Tibial nerve (tissue), 4 donors: ENCODE measurements at places on chromosomes 13 and 19. TPM values are rescaled to one million over a fixed set of nuclear protein-coding genes. Genes with fewer than 3 reads are reported as not detected.
A peak's percentile ranks its signal among the peaks of the same experiment; 100 is the strongest.

The CATSPERD gene
- not detected for total RNA-seq

DNA sequence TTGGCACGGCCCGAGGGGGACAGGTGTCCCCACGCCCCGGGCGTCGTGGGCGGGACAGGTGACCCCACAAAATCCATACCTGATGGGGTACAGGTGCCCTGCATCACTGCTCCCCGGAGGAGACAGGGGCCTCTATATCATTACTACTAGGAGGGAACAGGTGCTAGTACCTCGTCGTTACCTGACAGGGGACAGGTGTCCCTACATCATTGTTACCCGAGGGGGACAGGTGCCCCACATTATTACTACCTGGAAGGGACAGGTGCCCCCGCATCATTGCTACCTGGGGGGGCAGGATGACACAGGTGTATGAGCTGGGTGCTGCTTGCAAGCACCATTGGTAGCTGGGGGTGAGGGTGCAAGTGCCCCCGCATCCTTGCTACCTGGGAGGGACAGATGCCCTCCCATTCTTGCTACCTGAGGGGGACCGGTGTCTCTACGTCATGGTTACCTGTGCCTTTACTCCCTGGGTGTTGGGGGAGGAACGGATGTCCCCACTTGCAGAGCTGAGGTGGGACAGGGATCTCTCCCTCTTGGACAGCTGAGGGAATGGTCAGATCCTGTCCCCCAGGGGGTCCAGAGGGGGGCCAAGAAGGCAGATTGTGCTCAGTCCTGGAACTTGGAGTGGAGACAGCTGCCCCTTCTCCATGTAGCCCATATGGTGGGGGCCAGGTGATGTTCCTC, 620 bp downstream of the CRTC1 start:
- no peaks in the 10 kb centered on the region for H3K36me3 ChIP-seq
- DNase-seq: no peak
- H3K27ac ChIP-seq: peak overlapping the region; percentile 67

DNA sequence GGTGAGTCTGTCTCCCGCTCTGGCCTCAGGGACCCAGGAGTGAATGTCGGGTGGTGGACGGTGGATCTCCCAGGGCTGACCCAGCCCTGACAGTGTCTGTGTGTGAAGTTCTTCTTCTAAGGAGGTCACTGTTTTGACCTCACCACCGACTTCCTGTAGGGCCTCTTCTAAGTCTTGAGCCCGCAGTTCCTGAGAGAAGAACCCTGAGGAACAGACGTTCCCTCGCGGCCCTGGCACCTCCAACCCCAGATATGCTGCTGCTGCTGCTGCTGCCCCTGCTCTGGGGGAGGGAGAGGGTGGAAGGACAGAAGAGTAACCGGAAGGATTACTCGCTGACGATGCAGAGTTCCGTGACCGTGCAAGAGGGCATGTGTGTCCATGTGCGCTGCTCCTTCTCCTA, at the start of gene SIGLEC7:
TSS of gene SIGLEC7 (plus strand) at position 183 of the 400 bp plus-strand sequence. CDS start at position 252, 69 bp downstream.
- H3K27me3 ChIP-seq: no peaks in the 10 kb centered on the region
- H3K4me1 ChIP-seq: peaks cover 3% of the 10 kb centered on the region
- peak within 1 kb of the TSS; percentile 54 for H3K27ac ChIP-seq
- no peak for DNase-seq

GRCh38 chr19:1410136-1410786, 2.9 kb downstream of the DAZAP1 start:
- no peak overlapping the region for H3K4me3 ChIP-seq
- no peak for DNase-seq
- peak overlapping the region; percentile 95 for H3K27ac ChIP-seq
- peaks cover 46% of the 10 kb centered on the region for H3K4me1 ChIP-seq

DNA sequence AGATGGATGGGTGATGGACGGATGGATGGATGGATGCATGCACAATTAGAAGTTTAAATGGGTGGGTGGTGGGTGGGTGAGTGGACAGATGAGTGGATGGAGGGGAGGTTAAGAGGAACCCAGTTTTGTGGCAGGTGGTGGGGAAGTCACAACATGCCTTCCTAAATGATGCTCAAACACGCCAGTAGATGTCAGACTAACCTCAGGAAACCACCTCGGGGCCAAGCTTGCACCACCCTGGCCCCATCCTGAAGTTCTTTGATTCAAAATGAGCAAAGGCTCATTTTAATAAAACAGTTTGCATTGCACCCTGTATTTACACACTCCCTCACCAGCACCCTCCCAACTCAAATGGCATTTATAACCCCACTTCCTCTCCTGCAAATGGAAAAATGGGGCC, 91.4 kb upstream of the CACNA1A start:
- no peak overlapping the region for H3K4me3 ChIP-seq
- H3K36me3 ChIP-seq: no peaks in the 10 kb centered on the region
- no peak for DNase-seq
- no peak overlapping the region for H3K27ac ChIP-seq

The NOP53 gene
- 451 TPM for total RNA-seq

The GAPDHS gene
- not detected for total RNA-seq

The CRB3 gene
- total RNA-seq: not detected

- H3K27me3 ChIP-seq: no peaks in the 10 kb centered on the region
- H3K36me3 ChIP-seq: no peaks in the 10 kb centered on the region
- DNase-seq: peak; percentile 6
Measured at GRCh38 chr13:113666951-113667701, at the start of gene GRK1. Gene GRK1 (plus strand): TSS chr13:113667219. CDS start chr13:113667387, 168 bp downstream.

The SLAIN1 gene
- 2.8 TPM for total RNA-seq

- H3K4me1 ChIP-seq: no peaks in the 10 kb centered on the region
- H3K36me3 ChIP-seq: peaks cover 16% of the 10 kb centered on the region
- H3K4me3 ChIP-seq: peak overlapping the region; percentile 92
- no peak for DNase-seq
Measured at GRCh38 chr19:55643887-55644176, 383 bp downstream of the ZNF581 start.

DNA sequence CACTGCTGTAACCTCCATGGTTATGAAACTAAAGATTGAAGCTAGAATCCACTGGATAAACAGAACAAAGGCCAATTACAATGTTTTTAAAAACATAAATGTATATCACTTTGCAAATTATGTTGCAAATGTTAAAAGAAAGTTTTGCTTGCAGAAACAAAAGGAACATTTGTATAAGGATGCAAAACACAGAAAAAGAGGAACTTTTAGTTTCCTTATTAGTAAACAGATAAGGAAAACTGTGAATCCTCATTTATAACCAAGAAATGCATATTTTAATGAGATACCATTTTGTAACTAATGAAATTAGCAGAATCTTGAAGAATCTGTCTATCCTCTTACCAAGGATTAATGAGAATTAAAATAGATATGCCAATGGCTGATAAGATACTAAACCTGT, 32.3 kb downstream of the LPAR6 start:
- H3K27me3 ChIP-seq: no peaks in the 10 kb centered on the region
- DNase-seq: no peak
- peaks cover 64% of the 10 kb centered on the region for H3K36me3 ChIP-seq
- H3K4me3 ChIP-seq: no peak overlapping the region

DNA sequence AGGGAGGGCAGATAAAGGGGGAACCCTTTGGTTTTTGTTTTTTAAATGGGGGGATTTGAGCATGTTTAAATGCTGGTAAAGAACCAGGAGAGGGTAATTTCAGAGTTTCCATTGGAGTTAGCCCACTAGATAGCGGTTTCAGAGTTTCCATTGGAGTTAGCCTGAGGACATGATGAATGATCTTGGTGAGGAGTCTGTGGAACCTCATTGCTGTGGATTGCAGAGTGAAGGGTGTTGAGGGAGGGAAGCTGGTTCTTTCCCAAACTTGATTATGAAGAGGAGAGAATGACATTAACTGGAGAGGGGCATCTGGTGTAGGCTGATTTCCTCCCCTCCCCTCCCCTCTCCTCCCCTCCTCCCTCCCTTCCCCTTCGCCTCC, 5.0 kb downstream of the WASF3 start:
- peak overlapping the region; percentile 63 for H3K27ac ChIP-seq
- no peaks in the 10 kb centered on the region for H3K36me3 ChIP-seq
- no peak overlapping the region for H3K4me3 ChIP-seq
- peaks cover 43% of the 10 kb centered on the region for H3K4me1 ChIP-seq

The MUC16 gene
- total RNA-seq: 0.21 TPM

DNA sequence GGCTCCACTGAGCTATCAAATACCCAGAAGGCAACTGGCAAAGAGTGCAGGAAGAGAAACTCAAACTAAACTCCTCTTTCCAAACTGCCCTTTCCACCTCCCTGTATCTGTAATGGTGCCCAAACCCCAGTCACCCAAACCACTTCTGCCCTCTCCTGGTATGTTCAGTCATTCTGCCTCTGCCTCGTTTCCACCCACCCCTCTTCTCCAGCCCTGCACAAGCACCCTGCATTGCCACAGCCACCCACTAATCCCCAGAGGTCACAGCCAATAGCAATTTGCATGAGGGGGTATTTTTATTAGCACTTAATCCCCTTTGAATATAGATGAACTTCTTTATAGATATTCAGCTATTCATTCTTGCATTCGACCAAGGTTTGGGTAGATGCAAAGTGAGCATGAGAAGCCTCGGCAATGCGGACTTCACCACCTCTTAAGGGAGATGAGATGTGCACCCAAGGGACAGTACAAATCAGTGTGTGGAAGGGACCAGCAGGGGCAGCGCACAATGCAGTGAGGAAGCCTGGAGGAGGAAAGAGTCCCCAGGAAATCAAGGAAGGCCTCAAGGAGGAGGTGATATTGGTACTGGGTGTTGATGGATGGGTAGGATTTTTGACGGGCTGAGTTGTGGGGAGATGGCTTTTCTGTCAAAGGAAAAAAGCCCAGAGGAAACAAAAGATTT, 12.4 kb downstream of the TMEM272 start:
- no peak overlapping the region for H3K27ac ChIP-seq
- no peaks in the 10 kb centered on the region for H3K4me1 ChIP-seq
- H3K36me3 ChIP-seq: no peaks in the 10 kb centered on the region
- H3K27me3 ChIP-seq: no peaks in the 10 kb centered on the region
- no peak overlapping the region for H3K4me3 ChIP-seq

DNA sequence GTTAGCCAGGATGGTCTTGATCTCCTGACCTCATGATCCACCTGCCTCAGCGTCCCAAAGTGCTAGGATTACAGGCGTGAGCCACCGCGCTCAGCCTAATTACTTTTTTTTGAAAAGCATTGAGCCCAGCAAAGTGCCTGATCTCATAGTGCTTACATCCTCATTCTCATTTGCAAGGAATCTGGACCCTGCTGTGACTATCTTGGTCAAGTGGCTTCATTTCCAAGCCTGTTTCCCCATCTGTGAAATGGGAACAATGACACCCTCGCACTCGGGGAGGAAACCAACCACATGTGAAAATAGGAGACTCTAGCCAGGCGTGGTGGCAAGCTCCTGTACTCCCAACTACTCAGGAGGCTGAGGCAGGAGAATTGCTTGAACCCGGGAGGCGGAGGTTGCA, 1.6 kb upstream of the PLEKHA4 start:
- DNase-seq: no peak
- H3K27ac ChIP-seq: peak overlapping the region; percentile 100
- no peaks in the 10 kb centered on the region for H3K27me3 ChIP-seq
- H3K4me3 ChIP-seq: no peak overlapping the region

DNA sequence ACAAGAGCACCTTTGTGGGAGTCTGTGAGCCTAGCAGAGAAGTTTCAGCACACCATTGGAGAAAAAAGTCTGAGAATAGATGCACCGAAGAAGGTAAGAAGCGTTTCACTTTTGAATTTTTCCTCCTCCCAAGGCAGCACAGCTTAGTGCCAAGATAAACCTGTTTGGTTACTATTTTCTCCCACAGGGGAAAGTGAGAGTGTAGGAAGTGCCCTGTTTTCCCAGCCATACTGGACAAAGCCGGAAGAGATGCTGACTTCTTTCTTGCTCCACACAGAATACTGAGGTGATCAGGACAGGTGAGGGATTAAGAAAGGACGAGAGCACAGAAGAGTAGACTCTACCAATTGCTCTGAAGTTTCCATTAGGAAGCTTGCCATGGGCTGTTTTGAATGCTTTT, 1011.0 kb upstream of the MIR17HG start:
- no peak overlapping the region for H3K4me3 ChIP-seq
- H3K4me1 ChIP-seq: no peaks in the 10 kb centered on the region
- no peaks in the 10 kb centered on the region for H3K36me3 ChIP-seq
- H3K27me3 ChIP-seq: no peaks in the 10 kb centered on the region
- H3K27ac ChIP-seq: no peak overlapping the region

The IGFLR1 gene
- 11.6 TPM for total RNA-seq

- H3K4me1 ChIP-seq: no peaks in the 10 kb centered on the region
- no peak for DNase-seq
- no peaks in the 10 kb centered on the region for H3K27me3 ChIP-seq
- no peak overlapping the region for H3K4me3 ChIP-seq
- no peak overlapping the region for H3K27ac ChIP-seq
Measured at GRCh38 chr13:75357576-75358289, 124.2 kb downstream of the TBC1D4 start.

DNA sequence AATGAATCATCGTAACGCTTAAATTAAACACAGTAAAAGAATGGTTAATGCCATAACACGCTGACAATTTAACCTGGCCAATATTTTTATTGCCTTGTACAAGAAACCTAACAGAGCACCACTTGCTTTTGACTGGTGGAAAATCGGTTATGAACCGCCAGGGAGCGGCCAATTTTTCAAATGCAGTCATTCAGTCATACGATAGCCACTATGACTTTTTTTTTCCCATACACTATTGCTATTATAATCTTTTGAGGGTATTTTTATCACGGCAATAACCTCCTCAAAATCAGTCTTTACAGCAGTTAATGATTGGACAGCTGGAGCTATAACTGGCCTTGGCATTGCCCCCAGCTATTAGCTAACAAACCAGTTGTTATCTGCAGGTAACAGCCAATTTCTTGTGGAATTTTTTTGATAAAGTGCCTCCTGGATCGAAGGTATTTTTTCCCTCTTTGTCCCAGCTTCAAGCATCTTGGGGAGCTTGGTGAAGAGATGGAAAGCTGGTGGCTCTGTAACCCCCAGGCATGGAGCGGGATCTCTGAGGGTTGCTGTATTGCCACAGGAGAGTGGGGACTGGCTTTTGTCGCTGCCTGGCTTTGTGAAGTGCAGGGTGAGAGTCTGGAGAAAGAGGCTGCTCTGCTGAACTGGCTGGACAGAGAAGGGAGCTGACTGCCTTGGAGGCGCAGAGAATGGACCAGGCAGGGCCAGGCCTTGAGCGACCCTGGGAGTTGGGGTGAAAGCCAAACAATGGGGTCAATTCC, 198.4 kb upstream of the ZNF536 start:
- no peak for DNase-seq
- no peak overlapping the region for H3K4me3 ChIP-seq
- H3K27me3 ChIP-seq: no peaks in the 10 kb centered on the region
- no peak overlapping the region for H3K27ac ChIP-seq
- no peaks in the 10 kb centered on the region for H3K36me3 ChIP-seq

DNA sequence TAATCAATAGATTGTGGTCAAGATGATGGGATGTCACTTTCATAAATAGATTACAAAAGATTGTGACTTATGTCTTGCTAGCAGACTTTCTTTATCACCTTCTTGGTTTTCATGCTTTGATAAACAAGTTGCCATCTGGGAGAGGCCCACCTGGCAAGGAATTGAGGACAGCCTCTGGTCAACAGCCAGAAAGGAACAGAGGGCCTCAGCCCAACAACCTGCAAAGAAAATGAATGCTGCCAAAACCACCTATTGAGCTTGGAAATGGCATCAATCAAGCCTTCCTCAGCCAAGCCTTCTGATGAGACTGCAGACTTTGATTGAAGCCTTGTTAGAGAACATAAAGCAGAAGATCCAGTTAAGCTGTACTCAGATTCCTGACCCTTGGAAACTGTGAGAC, 288.6 kb downstream of the SPRY2 start:
- no peak overlapping the region for H3K4me3 ChIP-seq
- peaks cover 26% of the 10 kb centered on the region for H3K4me1 ChIP-seq
- H3K27me3 ChIP-seq: no peaks in the 10 kb centered on the region
